IPS DF 19.7 (cell line): ENCODE measurements at places on chromosomes 3 and 15.

GRCh38 chr15:99118801-99119546, 14.1 kb downstream of the SYNM start:
- DNase-seq = no peak

- DNase-seq = no peak
These were observed 140.7 kb downstream of the MECOM start for GRCh38 chr3:169522595-169523529.

- no peak for DNase-seq
These were observed 284.1 kb upstream of the NR2E3 start for GRCh38 chr15:71526060-71526820.

- no peak for DNase-seq
These were observed 20.6 kb upstream of the TRIM59 start for GRCh38 chr3:160470181-160470580.
